ENCODE measurements at places on chromosomes 6 and 20.

GRCh38 chr6:134464690-134465411, 146.9 kb upstream of the SGK1 start:
- DNase-seq: no peak

DNA sequence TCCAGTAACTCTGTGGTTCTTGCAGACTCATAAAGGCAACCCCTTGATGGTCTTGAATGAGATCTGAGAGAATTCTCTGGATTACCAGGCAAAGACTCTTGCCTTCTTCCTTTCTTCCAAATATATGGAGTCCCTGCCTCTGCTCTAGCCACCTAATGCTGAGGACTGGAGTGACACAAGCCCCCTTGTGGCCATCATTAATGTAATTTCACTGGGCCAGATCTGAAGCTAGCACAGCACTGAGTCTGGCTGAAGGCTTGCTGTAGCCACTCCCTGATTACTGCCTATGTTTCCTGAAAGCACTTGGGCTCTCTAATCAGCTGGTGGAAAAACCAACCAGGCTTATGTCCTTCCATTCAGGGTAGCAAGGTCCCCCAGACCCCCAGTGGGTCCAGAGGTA, 559.3 kb upstream of the IRAK1BP1 start:
- DNase-seq: no peak

DNA sequence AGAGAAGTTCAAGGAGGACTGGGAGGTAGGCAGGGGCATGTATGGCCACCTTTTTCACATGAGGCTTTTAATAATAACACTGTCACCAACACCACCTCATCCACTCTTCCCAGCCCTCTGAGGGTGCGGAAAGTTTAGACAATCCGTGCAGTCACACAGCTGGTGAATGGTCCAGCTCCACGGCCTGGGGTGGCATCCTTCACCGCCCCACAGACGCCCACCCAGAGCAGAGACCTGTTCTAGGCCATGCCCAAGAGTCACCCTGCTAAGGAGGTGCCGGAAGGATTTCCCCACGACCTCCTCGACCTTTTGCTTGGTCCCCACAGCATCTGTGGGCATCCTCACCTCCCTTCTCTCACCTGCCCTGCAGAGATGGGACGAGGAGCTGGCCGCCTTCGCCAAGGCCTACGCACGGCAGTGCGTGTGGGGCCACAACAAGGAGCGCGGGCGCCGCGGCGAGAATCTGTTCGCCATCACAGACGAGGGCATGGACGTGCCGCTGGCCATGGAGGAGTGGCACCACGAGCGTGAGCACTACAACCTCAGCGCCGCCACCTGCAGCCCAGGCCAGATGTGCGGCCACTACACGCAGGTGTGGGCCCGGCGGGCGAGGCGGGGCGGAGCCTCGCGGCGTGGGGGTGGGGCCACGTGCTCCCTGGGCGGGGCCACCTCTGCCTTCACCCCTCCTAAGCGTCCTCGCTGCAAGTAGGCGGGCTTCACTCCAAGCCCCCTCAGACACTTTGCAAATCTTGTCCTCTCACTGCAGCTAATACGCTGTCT, 4.4 kb downstream of the PI16 start:
- peak; percentile 37 for DNase-seq

GRCh38 chr6:97440590-97441176, 157.7 kb upstream of the MMS22L start:
- no peak for DNase-seq

DNA sequence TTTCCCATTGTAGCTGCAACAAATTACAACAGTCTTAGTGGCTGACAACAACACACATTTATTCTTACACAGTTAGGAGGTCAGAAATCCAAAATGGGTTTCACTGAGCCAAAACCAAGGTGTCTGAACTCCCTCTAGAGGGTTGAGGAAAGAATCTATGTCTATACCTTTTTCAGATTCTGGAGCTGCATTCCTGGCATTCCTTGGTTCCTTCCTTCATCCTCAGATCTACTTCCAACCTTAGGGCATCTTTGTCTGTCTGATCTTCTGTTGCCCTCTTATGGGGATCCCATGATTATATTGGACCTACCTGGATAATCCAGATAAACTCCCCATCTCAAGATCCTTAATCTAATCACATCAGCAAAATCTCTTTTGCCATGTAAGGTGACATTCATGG, 540.9 kb upstream of the MAP3K7 start:
- no peak for DNase-seq

GRCh38 chr6:51675020-51675921, 412.1 kb downstream of the PKHD1 start:
- no peak for DNase-seq

GRCh38 chr6:157323255-157323965, at the start of gene TMEM242:
Gene TMEM242 (minus strand): TSS chr6:157323519. CDS start chr6:157323499, 20 bp downstream.
- peak; percentile 88 for DNase-seq

DNA sequence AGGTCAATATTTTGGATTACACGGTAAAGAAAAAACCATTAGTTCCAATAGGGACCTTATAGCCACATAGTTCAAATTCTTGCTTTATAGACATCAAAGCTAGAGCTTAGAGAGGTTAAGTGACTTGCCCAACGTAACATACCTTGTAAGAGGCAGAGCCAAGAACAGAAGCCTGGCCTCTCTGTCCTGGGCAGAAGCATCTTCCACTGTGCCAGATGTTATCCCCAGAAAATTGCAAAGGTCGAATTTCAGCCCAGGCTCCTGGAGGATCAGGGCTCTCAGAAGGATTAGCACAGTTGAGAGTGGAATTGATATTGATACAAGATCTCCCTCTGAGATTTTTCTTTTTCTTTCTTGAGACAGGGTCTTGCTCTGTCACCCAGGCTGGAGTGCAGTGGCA, 6.1 kb downstream of the SMIM28 start:
- DNase-seq: no peak

GRCh38 chr6:100171533-100172321, 177.7 kb upstream of the MCHR2 start:
- DNase-seq: no peak

DNA sequence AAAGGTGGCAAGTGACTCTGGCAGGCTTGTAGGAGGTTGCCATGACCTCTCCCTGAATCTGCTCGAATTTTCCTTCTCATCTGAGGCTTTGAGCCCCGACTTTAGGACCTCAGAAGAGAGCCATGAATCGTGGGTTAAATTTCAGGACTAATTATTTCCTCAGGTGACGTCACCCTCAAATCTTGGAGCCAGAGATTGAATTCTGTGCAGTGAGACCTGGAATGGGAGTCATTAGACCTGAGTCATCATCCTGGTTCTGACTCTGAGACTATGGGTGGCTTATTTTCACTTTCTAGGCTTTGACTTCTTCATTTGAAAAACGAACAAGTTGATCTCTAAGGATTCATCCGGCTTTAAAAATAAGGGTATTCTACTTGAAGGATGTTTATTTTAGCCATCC, 48.5 kb upstream of the PDYN start:
- DNase-seq: no peak

GRCh38 chr6:48641544-48641943, 530.5 kb upstream of the PTCHD4 start:
- DNase-seq: no peak

GRCh38 chr6:52887910-52888524, 21.5 kb downstream of the GSTA3 start:
- no peak for DNase-seq

GRCh38 chr6:135233686-135234491, 52.8 kb downstream of the MYB start:
- no peak for DNase-seq

DNA sequence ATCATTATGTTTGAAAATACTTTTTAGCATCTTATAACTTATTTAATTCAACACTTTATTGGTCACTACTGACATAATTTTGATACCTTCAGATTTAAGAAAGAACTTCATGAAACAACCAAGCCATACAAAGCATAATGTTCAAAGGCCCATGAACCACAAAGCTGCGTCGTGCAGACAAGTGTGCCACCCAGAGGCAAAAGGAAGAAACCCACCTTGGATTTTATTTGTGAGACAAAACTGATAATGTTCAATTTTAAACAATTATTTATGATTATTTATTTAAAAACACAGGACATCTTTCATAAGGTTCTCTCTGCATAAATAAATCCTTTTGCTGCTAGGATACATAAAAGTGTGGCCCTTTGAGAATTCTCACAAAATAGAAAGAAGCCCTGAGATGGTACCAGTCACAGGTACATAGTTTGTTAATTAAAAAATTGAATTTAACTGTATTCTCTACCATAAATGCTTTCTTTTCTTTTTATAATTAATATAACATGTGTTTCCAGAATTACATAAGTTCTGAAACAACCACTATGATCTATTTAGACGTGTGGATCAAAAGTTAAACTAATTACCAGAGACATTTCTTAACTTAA, 143.7 kb downstream of the RALGAPA2 start:
- no peak for DNase-seq

DNA sequence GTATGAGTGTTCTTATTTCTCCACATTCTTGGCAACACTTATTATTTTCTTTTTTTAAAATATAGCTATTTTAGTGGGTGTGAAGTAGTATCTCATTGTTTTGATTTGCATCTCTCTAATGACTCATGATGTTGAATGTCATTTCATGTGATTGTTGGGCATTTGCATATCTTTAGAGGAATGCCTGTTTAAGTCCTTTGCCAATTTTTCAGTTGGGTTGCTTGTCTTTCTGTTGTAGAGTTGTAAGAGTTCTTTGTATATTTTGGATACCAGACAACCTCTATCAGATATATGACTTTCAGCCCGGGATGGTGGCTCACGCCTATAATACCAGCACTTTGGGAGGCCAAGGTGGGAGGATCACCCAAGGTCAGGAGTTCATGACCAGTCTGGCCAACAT, 5.1 kb upstream of the POPDC3 start:
- no peak for DNase-seq

GRCh38 chr6:31651602-31652191, 764 bp downstream of the BAG6 start:
- DNase-seq: peak; percentile 67

- no peak for DNase-seq
These were observed 12.9 kb downstream of the MAPRE1 start for GRCh38 chr20:32832664-32833063.

GRCh38 chr6:136886091-136886490, 36.0 kb upstream of the SLC35D3 start:
- DNase-seq: no peak

GRCh38 chr6:19303383-19303782, 533.8 kb upstream of the ID4 start:
- no peak for DNase-seq

GRCh38 chr20:15596220-15596890, 976.9 kb downstream of the KIF16B start:
- DNase-seq: no peak

DNA sequence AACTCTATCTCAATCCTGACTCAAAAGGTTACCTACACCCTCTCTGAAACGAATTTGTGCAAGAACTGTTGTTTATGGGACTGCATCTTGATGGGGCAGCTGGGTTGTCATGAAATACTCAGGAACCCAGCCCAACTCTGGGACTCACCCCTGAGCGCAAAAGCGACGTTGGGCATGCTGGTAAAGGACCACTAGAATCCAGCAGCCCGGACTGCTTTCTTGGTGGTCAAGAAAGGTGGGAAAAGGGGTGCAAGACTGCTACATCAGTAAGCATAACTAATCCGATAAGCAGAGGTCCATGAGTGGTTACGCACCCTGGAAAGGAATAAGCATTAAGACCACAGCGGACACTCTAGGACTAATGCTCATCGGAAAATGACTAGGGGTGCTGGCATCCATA, 6.3 kb upstream of the PRR18 start:
- no peak for DNase-seq

DNA sequence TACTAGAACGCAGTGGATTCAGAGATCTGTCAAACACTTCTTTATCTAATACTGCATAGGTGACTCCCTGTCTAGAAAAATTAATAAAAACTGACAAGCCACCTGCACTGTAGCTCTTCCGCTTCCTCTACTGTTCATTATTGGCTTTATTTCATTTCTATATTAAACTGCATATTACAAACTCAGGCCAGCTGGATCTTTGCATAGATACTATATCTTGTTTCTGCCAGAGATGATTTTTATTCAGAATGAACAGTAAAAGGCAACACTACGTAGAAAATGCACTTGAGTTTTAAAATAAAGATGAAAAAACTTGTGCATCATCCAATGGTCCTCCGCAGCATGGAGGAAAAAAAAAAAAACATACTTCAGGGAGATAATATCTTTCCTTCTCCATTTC, 508.3 kb downstream of the PRKN start:
- no peak for DNase-seq

DNA sequence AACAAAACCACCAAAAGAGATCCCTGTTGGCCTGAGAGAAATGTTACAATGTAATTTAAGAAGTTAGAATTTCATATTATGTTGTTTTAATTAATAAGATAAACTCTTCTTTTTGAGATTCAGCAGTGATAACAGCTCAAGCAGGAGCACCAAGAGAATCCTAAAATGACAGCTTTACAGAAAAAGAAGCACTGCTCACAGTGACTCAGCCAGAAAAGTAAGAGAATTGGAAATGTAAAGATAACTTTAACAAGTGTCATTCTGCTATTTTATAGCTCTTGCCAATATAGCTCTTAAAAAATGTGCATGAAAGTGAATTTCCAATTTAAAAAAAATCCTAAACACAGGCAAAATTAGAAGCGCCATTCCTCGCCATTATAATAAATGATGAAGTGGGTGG, 111.3 kb downstream of the UBE3D start:
- no peak for DNase-seq

- no peak for DNase-seq
These were observed 32.5 kb downstream of the ANKEF1 start for GRCh38 chr20:10067321-10067720.

DNA sequence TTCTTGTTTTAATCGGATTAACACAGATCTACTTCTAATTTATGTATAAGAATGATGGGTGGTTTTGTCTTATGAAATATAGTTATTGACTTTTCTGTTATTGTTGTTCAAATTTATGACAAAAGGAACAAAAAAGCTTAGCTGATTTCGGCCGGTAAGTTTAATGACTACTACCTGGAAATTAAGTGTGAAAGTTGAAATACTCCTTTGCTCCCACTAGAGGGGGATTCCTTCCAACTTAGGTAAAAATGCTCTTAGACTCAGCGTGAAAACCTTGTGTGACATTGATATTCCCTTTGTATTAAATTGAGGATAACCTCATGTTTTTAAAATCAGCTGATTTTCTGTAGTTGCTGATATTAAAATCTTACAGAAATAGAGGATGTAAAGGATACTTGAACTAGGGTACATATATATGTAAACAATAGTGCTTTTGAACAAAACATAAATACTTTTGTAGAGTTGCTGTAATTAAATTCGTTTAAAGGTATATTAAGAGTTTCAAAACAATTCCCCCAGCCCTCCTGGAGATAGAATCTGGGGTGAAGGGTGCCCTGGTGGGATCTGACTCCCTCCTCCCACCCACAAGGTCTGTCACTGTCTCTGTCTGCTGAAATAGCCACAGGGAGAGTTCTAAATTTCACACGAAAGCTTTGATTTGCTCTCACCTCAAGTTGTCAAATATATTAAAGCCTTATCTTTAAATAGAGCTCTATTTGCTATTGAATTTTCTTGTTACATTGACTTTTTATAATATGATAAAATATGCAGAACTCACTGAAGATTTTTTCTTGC, 257.5 kb downstream of the ARID1B start:
- DNase-seq: no peak

- no peak for DNase-seq
These were observed 15.8 kb downstream of the ADNP start for GRCh38 chr20:50915424-50915823.

GRCh38 chr6:113893866-113894265, 36.7 kb downstream of the MARCKS start:
- no peak for DNase-seq

Measured in Peyer's patch (tissue), 4 donors.